Stimulated activated CD8-positive, alpha-beta memory T cell treated with anti-CD3 and anti-CD28 coated beads, Interleukin-2, amount 100 ng/mL, for 1 hour (primary cell): ENCODE measurements at places on chromosomes 2 and 18.

GRCh38 chr2:157528963-157529751 lies 85.3 kb upstream of the CYTIP start:
- DNase-seq = no peak

DNA sequence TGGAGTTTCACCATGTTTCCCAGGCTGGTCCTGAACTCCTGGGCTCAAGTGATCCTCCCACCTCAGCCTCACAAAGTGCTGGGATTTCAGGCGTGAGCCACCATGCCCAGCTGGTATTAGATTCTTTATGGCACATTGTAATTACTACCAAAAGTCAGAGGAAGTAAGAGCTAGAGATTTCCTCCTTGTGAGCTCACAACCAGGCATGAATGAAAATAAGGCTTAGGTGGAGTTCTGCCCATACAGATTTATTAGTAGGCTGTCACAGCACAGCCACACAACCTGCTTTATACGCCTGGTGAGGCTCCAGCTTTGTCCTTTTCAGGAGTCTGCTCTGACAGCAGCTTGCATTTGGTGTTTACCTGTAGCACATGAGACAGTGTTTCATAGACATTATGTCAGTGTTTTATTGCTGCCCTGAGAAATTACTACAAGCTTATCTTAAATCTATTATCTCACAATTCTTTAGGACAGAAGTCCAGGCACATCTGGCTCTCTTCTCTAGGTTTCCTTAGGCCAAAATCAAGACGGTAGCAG lies 156.6 kb downstream of the TANC1 start:
- DNase-seq = no peak

GRCh38 chr18:78292618-78293380 lies 686.8 kb upstream of the SALL3 start:
- no peak for DNase-seq

- no peak for DNase-seq
These were observed 4.0 kb upstream of the ANKRD12 start for GRCh38 chr18:9132628-9133027.
